ENCODE measurements at places on chromosomes 7 and 10.

- DNase-seq, result peak; percentile 43
These were observed 2.0 kb downstream of the CUL1 start for GRCh38 chr7:148700661-148701064.

GRCh38 chr10:15817409-15818046 is 42.8 kb downstream of the MINDY3 start:
- no peak for DNase-seq

DNA sequence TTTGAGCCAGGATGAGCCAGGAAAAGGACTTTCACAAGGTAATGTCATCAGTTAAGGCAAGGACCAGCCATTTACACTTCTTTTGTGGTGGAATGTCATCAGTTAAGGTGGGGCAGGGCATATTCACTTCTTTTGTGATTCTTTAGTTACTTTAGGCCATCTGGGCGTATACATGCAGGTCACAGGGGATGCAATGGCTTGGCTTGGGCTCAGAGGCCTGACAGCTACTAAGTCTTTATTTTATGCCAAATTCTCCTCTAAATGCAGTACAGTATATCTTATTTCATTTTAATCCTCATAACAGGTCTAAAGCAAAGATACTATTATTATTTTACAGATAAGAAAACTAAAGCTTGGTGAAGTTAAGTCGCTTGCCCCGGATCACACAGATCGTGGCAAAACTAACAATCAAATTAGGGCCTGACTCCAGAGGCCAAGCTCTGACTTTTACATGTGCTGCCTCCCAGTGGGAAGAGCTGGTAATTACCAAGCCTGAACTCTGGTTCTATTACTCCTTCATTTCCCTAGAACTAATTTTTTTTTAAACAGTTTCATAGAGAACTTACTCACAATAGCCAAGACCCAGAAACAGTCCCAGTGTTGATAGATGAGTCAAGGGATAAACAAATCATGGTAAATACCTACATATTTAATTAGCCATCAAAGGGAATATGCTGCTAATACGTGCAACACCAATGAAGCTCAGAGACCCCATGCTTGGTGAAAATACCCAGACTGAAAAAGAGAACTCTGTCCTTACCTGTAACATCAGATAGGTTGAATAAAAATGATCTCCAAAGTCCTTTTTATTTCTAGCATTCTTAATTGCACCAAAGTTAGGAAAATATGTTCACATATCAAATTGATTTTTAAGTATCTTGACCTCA is 35.4 kb downstream of the C7orf25 start:
- peak; percentile 8 for DNase-seq

DNA sequence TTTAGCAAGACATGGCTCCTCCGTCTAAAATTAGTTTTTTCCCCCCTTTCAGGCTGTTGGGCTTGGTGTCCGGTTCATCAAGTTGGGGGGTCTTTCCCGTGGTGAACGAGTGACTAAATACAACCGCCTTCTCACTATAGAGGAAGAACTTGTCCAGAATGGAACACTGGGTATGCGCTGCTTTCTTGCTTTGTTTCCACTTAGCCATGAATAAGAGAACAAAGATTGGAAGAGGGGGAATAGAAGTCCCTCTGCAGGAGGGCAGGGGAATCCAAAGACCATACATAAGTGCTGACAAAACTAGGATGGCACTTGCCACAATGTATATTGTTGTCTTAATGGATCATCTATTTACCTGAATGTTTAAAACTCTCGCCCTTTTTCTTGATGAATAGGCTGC is 30.5 kb downstream of the ENO4 start:
- DNase-seq, result no peak

GRCh38 chr7:128811631-128812430 is 18.4 kb upstream of the FLNC start:
- no peak for DNase-seq

DNA sequence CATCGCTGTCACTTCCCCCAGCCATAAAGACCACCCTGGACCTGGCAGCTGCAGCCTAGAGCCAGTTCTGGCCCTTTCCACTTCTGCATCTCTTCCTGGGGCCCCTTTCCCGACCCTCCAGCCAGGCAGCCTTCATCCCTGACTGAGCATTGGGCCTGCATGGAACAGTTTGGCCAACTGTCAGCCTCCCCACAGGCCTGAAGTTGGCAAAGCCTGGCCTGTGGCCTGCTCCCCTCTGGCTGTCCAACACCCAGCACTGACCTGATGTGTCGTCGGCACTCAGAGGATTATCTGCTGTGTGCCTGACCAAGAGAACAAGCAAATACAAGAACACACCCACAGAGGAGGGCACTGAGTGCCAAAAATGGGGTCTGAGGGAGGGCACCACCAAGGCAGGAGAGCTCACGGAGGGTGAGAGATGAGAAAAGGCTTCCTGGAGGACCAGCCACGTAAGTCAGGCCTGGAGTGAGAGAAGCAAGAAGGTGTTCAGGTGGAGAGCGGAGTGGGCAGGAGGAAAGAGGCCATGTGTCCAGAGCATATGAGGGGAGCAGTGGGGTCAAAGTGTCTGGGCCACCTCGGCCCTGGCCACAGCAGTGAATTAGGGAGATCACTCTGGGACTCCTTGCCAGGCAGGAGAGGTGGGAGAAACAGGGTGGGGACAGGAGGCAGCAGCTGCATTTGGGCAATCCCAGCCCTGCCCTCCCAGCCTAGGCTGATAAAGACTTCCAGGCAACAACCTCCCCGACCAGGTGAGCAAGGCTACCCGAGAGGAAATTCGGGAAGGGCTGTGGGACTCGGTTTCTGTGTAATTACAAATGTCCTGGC is 4.5 kb downstream of the GPRIN2 start:
- DNase-seq, result no peak

DNA sequence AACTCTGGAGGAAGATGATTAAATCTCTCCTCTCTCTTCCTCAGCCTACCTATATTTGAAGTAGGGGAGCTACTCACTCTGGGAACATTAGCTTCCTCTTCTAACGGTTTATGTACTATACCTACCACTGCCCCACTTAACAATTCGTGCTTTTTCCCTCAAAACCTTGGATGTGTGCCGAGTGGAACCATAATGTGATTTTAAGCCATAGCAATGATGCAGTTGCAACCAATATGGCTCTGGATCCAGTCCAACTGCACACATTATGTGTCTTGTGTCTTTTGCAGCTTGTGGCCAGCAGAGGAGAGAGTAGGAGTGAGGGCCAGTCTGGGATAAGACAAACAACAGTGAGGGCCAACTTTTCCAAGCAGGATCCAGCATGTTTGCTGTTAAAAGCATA is 170.7 kb downstream of the GATA3 start:
- DNase-seq, result no peak

GRCh38 chr7:152462995-152463708 is 27.3 kb upstream of the KMT2C start:
- DNase-seq, result peak; percentile 38

DNA sequence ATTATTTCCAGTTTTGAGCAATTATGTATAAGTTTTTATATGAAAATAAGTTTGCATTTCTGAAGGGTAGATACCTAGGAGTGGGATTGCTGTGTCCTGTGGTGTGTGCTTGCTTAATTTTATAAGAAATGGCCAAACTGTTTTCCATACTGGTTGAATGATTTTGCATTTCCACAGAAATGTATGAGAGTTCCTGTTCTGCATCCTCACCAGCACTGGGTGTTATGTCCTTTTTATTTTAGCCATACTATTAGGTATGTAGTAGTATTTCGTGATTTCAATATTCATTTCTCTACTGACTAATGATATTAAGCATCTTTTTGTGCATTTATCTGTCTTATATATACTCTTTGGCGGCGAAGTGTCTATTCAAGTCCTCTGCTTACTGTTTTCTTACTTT is 22.3 kb downstream of the CAPZA2 start:
- no peak for DNase-seq

DNA sequence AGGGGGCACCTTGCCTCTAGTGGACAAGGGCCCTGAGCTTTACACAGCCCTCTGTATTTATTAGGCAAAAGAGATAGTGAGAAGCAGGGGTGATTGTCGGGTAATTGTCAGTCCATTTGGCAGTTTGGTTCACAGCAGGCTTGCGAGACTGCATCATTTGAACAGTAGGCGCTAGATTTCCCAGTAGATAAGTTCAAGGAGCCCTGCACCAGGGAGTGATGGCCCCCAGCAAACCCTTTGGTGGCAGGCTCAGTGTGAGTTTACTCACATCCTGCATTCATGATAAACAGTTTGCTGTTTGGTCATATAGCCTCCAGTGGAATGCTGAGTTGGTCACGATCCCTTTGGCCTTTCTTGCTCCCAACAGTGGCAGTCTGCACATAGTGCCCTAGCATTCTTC is 59.4 kb downstream of the MARCHF5 start:
- no peak for DNase-seq

DNA sequence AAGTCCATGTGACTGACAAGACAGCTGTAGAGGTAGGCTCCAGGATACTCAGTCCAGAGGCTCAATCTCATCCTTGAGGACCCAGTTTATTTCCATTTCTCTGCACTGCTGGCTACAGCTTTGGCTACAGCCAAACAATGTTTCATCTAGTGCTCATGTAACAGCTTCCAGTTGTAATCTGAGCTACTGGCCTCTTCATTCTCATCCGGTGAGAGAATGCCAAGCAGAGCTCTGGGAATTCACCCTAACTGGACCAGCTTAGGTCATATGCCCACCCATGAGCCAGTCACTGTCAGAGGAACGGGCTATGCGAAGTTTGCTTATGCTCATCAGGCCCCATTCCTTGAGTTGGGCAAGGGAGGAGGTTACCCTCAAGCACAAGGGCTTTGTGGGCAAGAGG is 192.9 kb downstream of the EVX1 start:
- no peak for DNase-seq

DNA sequence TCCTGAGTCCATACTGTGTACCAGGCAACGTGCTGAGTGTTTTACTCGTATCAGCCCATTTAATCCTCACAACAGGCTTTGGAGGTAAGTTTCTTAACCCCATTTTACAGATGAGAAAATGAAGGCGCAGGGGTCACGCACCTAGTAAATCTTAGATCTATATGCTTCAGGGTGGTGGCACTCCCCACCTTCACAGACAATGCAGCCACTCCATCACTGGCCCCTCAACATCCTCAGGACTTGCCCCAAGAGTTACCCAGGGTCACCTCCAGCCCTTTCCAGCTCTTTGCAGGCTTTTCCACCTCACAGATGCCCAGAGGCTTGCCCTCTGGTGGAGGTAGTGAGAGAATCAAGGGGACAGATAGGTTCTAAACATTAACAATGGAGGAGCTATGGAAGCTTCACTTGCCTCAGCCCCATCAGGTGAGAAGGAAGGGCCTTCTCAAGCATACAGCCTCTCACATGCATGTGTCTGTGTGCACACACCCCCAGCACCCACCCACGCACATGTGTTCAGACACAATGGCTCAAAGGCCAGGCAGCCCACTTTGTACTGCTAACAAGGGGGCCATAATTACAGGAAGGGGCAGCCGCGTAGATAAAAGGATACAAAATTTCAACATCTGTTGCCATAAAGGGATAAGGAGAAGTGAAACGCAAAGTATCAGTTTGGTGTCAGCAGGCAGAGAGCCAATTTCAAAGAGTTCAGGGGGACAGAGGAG is 29.1 kb downstream of the DPCD start:
- no peak for DNase-seq

DNA sequence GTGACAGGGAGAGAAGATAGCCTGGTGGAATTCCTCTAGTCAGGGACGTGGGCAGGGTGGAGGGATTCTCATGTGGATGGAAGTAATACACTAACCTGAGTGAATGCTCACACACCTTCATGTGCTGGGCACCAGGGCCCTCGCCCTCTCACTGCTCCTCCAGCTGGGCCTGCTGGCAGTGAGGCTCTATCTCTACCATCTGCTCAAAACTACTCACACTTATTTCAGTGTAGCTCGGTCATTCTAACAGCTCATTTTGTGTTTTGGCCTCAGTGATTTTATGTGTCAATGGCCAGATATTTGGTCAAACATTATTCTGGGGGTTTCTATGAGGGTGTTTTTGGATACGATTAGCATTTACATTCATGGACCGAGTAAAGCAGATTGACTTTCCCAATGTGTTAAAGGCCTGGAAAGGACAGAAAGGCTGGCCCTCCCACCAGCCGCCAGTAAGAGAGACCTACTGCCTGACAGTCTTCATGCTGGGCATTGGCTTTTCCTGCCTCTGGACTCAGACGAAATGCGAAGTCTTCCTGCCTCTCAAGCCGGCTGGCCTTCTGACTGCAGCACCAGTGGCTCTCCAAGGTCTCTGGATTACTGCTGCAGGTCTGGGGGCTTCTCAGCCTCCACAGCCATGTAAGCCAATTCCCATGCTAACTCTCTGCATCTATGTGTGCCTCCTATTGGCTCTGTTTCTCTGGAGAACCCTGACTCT is 335.4 kb downstream of the CXCL12 start:
- DNase-seq, result no peak

DNA sequence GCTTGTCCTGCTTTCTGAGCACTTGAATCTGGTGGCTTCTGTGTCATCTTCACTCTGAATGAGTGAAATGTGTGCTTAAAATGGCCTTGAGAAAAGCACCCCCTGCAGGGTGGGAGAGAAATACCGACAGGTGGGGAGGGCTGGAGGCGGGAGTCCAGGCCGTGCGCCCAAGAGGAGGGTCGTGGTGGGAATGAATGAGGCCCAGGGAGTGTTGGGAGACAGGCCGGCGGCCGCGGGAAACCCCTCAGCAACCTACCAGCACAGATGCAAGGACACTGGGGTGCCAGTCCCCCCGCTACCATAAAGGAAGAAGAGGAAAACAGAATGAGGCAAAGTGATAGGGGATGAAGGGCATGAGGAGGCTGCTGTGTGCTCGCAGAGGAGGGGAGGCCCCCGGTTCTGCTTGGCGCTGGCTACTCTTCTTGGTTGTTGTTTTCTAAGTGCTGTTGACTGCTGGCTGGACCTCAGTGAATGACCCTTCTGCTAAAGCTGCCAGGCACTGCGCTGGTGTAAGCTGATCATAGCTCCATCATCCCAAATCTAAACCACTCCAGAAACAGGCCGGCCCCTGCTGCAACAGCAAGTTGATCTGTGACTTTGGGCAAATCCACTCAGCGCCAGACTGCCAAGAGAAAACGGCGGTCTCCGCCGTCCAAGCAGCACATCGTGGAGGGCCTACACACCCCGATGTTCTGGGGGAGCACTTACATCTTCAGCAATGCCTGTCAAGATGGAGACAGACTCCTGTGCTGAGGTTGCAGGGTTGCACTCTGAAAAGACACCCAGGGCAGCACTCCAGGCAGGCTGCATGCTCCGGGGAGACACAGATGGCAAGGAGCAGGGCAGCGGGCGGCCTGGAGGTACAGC is 378.5 kb downstream of the DNAJB6 start:
- no peak for DNase-seq

DNA sequence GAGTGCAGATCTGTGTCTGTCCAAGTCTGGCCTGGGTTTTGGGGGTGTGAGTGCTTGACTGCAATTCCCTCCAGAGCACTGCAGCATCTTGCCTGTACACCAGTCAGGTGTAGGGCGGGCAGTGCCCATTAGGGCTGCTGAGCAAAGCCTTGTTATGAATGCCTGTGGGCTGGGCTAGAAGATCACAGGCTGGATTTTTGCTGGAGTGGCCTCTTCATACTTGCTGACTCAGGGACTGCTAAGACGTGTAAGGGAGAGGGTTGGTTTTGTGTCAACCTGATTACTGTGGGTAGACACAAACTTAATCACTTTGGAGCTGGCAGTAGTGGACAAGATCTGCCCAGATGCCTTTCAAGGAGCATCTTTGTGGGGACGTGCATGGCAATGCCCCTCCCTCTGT is 29.6 kb downstream of the DMBT1 start:
- DNase-seq, result no peak

Measured in retinal pigment epithelial cell (primary cell).